SK-N-SH (cell line): ENCODE measurements at places on chromosomes 3 and 15.

DNA sequence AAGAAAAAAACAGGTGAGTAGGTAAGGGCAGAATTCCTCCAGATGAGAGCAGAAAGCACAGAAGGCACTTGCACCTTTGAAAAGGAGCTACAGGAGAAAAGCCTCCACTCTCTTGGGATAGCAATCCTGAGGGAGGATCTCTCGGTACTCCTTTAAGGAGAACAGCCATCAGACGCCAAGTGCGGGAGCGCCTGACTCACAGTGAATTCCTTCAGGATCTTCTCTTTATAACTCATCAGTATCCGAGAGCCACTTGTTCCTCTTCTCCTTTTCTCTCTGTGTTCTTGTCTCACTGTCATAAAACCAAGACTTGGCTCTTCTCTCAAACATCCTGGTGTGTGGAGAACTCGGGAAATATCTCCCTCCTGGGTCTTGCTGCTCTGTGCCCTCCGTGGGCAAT lies 10.1 kb upstream of the GOLGA8J start:
- DNase-seq, result no peak

GRCh38 chr3:158451405-158452055 lies 119.5 kb upstream of the MLF1 start:
- DNase-seq, result no peak

DNA sequence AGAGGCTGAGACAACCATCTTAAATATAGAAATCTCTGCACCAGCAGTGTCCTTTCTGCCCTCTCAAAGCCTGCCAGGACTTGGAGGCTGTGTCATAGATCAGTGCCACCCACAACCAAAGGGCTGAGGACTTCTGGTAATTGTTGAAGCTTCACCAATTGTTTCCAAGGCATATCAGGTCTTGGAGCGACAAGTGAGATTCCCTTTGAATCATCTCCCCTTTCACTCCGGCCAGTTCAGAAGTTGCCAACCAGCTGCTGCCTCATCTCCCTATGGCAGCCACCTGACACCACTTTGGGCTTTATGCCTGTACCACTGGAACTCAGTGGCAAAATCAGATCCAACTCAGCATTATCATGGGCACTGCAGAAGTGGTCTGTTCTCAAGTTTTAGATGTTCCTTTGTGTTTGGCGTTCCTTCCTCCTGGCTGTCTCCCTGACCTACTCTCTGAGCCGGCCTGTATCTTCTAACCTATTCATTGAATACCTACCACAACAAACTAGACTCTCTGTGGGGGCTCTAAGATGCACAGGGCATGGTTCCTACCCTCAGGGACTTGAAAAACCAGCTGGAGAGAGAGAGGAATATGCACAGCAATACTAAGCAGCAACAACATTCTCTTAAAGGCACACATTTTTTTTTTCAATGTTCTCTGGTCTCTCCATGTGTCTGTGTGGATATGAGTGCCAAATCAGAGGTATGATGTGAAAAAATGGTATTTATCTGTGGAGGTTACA lies 90.8 kb upstream of the PFN2 start:
- DNase-seq, result no peak

- peak; percentile 77 for DNase-seq
These were observed 3.9 kb upstream of the PXYLP1 start for GRCh38 chr3:141227752-141228151.

- DNase-seq, result peak; percentile 16
These were observed 752 bp downstream of the CEP63 start for GRCh38 chr3:134486577-134487041.

GRCh38 chr3:46922871-46923558 lies 45.5 kb downstream of the PTH1R start:
- DNase-seq, result no peak

DNA sequence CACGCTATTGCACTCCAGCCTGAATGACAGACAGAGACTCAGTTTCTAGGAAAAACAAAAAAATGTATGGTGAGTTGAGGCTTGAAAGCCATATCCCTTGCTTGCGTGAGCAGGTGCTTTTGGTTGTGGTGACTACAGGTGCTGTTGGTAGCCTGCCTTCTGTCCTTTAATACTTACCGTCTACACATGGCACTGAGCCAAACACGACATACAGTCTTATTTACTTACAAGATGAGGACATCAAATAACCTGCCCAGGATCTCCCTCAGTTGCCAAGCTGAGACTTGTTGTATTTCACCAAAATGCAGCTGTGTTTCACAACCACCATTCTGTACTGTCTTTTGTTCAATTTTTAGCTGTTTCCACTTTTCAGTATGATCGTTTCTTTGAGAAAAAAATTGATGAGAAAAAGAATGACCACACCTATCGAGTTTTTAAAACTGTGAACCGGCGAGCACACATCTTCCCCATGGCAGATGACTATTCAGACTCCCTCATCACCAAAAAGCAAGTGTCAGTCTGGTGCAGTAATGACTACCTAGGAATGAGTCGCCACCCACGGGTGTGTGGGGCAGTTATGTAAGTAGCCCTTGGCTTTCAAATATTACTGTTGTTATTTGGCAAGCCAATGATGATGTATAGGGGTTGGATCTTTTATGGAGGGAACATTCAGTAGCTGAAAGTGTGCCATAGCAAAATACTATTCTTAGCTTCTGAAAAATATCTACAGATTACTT lies 6.5 kb downstream of the ALAS1 start:
- DNase-seq, result no peak

- DNase-seq, result no peak
These were observed 255.8 kb downstream of the MFSD1 start for GRCh38 chr3:159057621-159058020.

GRCh38 chr15:86489981-86490380 lies 410.3 kb downstream of the AGBL1 start:
- DNase-seq, result peak; percentile 0

- no peak for DNase-seq
These were observed 8.0 kb upstream of the COL6A6 start for GRCh38 chr3:130509008-130509407.

GRCh38 chr3:177051411-177051810 lies 145.9 kb downstream of the TBL1XR1 start:
- peak; percentile 42 for DNase-seq
